Stimulated activated CD4-positive, alpha-beta T cell treated with anti-CD3 and anti-CD28 coated beads, TNF-alpha, amount 100 ng/mL, for 1 hour (primary cell): ENCODE measurements at places on chromosomes 2 and 18.

GRCh38 chr2:170966648-170967396, 37.8 kb downstream of the GORASP2 start:
- DNase-seq: no peak

DNA sequence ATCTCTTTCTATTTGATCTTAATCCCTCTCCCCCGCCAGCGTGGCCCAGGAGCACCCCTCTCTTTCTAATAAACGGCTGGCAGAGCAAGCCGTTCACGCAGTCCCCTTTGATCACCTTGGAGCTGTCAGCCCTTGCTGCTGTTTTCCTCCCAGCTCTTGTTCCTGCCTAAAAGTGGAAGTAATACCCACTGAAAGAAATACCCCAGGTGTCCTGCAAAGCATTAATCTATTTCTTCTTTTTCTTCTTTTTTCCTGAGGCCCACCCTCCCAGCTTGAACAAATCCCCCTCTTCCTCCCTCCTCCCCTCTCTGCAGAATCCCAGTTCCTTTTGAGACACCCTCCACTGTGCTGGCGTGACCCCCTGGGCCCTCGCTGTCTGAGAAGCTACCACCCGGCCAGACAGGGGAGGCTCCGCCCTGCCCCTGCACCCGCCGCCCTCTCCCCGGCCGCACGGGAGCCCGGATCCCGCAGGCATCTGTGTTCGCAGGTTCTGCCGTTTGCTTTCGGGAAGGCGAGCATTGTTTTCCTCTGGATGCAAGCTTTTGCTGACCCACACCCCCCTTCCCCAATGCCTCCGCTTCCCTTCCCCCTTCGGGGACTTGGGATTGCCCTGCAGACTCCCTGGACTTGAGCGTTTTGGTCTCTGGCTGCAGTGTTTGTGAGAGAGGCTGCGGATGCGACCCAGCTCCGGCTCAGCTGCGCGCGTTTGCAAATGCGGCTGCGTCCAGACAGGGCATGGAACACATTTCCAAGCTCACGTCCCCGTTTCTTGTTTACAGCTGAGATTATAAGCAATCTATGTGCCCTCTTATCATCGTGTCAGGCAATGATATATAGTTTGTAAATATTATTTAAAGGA, 631.5 kb downstream of the NYAP2 start:
- DNase-seq: no peak

GRCh38 chr2:66576561-66577320, 141.8 kb downstream of the MEIS1 start:
- no peak for DNase-seq

DNA sequence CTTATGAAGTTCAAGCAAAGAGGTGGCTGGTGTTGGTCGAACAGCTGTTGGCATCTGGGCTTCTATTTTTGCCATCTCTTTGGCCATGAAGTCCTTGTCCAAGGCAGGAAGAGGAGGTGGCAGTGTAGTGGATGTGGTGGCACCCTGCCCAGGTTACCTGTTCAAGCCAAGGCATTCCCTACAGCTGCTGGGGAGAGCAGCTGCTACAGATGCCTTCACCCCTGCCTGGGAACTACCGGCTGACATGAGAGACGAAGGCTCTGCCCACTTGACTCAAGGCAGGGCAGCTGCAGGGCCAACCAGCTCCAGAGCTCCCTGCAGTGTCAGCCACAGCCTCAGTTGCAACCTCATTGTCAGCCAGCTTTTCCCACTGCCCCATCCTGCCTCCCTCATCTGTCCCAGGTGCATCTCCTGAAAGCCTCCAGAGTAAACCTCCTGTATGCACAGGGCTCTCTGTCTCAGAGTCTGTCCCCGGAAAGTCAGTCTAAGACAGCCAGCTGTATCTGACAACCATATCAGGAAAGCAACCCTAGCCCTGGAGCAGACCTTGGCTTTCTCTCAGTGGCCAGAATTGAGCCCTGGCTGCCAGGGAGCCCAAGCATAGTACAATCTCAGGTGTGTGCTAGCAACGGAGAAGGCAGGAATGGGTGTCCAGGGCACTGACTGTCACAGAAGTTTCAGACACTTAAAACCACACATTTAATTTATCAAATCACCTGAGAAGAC, 115.9 kb downstream of the RPIA start:
- DNase-seq: no peak

DNA sequence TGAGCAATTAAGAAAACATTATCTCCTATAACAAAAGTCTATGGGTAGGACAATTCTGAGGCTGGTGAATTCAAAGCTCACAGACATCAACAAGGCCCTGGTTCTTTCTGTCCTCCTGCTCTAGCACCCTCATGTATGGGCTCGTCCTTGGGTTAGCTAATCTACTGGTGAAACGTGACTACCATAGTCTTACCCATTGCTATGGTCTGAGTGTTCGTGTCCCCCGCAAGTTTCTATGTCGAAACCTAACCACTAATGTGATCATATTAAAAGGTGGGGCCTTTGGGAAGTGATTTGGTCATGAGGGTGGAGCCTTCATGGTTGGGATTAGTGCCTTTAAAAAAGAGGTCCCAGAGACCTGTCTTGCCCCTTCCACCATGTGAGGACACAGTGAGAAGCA, 564.7 kb downstream of the TNS1 start:
- DNase-seq: no peak

- no peak for DNase-seq
Measured at GRCh38 chr2:152548996-152549395, 168.3 kb downstream of the PRPF40A start.

GRCh38 chr2:185507719-185508118, 230.9 kb upstream of the FSIP2 start:
- no peak for DNase-seq

DNA sequence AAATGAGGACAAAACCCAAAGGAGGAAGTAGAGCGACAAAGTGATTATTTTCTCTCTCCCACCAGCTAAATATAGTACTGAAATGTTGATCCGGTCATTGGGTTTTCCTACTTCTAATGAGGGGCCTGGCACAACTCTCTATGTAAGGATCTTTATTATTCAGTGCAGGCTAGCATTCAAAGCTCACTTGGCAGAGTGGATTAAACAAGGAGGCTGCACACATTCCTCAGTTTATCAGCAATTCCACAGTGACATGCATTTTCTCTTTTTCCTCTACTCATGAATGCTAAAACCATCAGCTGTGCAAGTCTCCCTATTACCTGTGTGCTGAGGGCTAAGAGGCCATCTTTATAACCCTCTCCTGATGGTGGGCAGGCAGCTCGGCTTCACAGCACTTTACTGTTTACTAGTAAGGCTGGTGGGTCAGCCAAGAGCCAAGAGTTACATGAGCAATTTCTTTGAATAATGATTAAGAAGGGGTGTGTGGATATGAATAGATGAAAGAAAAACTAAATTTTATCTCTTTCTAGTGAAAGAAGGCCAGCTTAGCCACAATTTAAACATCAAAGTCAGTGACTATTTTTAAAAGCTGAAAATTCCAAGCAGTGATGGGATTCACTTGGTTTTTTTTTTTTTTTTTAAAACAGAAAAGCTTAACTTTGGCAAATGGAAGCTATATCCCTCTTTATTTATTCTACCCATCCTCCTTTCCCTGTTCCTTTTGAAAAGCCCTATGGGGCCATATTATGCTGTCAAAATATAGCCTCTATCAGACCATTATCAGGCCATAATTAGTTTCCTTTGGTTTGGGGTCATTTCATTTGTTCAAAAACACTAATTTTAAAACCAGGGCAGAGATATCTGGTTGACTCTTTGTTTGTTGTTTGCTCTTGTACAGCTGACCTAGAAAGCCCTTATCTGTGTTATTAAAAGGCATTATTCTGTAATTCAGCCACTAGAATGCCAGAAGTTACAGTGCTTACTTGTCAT, 111.0 kb downstream of the RBM43 start:
- DNase-seq: no peak

- no peak for DNase-seq
Measured at GRCh38 chr18:63271881-63272299, 47.7 kb downstream of the BCL2 start.

- no peak for DNase-seq
Measured at GRCh38 chr2:107804608-107805498, 21.8 kb upstream of the RGPD4 start.
